ENCODE measurements at places on chromosomes 4 and X.

DNA sequence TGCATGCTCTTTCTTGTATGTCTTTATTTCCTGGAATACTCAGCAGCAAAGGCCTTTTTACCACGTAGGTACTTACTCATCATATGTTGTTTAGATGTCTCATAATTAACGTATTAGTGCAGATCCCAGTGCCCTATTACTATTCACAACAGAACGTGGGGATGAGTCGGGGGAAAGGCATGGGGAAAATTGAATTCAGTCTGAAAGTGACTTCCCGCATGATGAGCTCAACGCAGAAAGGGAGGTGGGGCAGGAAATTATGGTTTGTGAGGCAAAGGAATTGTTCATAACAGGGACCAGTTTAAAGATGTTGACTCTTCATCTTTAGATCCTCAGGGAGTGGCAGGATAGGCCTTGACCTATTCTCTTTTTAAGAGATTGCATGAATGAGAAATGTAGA is 2.0 kb upstream of the TMPRSS11D start:
- DNase-seq, result no peak

DNA sequence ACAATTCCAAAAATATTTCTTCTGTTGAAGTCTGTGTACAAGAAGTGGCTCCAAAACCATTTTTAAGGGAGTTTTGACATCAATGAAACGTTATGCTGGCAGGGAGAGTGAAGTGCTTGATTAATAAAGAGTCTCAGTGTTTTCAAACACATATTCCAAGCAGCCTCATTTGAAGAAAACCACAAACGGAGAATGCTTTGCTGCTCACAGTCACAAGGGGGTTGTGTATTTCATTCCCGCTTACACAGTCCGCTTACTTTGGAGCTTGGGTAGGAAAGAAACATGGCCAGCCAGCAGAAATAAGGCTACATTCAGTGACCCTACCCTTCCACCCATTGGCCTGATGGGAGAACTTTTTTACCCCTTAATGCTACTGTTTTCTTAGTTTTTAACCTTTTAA is 586.2 kb downstream of the RAB28 start:
- no peak for DNase-seq

- DNase-seq, result no peak
These were observed 284.1 kb downstream of the CHIC1 start for GRCh38 chrX:73847100-73847499.

GRCh38 chr4:23822181-23822580 is 67.7 kb downstream of the PPARGC1A start:
- DNase-seq, result no peak

GRCh38 chr4:168570466-168570865 is 73.6 kb downstream of the PALLD start:
- no peak for DNase-seq

- no peak for DNase-seq
These were observed 173.1 kb upstream of the KLF3 start for GRCh38 chr4:38490753-38491446.

DNA sequence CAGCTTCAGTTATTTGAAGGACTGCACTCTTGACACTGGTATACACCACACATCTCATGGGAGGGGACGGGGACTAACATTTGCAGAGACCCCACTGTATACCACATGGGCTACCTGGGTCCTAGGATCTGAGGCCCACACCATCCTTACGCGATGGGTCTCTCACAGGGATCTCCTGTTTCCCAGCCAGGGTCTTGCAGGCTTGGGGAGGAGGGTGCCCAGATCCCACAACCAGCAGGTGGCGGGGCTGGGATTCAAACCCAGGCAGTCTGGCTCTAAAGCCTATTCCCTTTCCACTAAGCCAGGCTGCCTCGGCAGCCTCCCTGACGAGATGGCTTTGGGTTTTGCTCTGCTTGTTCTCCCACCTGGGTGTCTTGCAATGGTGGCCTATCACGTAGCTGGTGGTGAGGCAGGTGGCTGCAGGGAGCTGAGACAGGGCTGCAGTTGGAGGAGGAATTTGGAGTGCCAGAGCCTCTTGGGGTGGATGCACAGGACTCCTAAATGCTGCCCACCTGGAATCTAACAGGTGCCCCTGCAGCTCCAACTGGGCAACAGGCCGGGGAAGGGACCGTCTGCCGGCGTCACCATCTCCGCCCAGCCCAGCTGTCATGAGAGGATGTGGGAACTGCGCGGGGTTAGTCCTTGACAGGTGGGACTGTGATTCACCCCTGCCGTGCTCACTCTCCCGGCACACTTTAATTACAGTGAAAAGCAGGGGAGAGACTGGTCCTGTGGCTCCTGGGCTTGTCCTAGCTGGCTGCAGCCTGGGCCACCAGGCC is 110.7 kb downstream of the PSAPL1 start:
- DNase-seq, result no peak

- DNase-seq, result no peak
These were observed 9.2 kb upstream of the RNF150 start for GRCh38 chr4:141142423-141142822.

DNA sequence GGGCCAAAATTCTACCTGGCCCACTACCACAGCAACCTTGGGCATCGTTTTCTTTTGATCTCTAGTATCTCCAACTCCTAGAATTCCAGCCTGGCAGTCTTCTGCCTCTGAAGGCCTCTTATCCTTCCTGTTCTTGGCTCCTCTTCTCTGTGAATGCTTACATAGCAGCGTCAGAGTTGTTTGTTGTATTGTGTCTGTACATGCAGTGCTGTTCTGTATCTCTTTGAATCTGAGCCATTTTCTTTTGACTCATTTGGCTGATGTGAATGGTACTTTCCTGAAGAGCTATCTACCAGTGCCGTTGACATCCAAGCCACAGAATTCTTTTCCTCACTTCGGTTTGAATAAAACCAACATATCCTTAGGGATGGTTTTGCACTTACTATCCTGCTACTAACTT is 79.2 kb downstream of the TMEM164 start:
- DNase-seq, result no peak

GRCh38 chr4:181085557-181085956 is 1157.6 kb upstream of the TENM3 start:
- DNase-seq, result no peak

GRCh38 chr4:136329042-136329662 is 1203.1 kb downstream of the PCDH18 start:
- no peak for DNase-seq

DNA sequence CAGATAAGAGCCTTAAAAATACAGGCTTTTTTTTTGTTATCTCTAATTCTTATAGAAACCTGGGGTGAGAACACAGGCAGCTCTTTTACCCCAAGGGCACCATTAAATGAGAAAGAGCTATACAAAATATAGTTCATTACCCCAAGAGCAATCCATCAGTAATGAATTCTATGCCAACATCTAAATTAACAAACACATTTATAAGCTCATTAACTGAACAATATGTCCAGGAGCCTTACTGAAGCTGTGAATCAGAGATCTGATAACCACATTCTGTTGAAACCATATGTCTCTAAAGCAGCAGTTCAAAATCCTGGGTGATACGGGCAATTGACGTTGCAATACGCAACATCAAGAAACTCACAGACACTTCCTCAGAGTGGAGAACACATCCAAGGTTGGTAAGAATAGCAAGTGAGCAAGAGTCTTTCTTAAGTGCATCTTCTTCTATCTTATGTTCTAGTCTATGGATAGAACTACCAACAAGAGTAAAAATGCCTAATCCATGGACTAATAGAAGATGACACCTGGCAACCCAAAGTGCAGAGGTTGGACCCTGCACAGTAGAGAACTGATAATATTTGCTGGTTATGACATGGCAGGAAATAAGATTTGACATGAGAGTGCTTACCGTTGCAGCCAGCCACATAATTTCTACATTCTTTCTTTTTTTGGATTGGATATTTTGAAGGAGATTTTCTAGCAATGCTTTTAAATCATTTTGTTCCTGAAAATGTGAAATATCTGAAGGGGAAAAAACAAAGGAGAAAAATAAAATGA is 449.3 kb downstream of the IL15 start:
- DNase-seq, result no peak

DNA sequence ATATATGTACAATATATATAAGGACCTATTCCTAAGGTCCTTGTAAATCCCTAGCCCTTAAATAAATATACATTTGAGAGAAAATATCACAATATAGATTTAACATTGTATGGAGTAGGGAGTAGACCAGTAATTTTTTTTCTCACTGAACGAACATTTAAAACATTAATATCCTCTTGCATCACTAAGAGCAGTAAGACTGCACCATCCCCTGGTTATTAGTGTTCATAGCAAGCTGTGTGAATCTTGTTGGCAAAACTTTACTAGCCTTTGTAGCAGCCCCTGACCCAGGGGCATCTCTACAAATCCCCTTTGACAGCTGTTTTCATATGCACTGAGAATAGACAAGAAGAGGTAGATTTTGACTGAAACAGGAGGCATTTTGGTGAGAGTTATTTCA is 146.5 kb downstream of the IL1RAPL2 start:
- DNase-seq, result no peak

DNA sequence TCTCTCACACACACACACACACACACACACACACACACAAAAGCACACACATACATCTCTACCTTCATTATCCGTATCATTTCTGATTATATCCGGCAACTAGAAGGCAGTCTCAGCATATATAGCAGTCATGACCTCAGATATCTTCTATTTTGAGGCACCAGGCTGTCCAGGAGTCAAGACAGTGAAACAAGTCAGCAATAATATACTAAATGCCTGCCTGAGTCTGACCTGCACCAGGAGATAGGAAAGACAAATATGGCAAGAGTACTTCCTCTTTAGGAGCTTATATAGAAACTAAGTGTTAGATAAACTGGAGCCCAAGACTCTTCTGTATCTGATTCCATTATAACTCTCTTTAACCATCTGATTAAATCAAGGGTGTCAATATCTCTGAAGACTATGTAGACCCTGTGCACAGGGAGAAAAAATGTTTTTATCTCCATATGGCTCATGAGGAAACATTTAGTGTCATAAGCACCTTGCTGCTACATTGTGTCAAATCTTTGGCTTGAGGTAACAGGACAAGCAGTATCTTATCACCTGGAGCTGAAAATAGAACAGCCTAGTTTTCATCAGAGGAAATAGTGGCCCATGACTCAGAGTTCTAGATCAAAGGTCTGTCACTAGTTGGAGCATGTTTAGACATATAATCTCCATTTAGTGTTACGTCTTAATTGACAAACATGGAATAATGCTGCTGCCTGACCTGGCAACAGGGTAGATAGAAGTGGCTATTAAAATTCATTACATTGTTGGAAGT is 27.0 kb upstream of the FAM47B start:
- no peak for DNase-seq

- no peak for DNase-seq
These were observed 92.4 kb downstream of the FHDC1 start for GRCh38 chr4:153028535-153028934.

DNA sequence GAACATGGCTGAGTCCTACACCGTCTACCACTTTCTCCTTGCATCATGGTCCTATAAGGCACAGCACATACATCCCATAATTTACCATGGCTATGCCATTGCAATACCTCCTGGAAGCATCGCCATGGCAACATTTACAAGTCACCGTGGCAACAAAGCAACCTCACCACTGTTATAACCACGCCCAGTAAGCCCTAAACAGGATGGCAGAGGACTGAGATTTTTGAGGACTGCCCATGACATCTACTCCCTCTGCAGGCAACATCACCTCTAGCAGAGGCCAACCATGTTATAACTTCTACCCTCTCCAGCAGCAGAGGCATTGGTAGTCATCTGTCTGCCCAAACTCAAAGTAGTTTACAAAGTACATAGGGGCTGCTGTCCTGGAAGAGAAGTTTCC is 29.7 kb downstream of the BCOR start:
- DNase-seq, result no peak

DNA sequence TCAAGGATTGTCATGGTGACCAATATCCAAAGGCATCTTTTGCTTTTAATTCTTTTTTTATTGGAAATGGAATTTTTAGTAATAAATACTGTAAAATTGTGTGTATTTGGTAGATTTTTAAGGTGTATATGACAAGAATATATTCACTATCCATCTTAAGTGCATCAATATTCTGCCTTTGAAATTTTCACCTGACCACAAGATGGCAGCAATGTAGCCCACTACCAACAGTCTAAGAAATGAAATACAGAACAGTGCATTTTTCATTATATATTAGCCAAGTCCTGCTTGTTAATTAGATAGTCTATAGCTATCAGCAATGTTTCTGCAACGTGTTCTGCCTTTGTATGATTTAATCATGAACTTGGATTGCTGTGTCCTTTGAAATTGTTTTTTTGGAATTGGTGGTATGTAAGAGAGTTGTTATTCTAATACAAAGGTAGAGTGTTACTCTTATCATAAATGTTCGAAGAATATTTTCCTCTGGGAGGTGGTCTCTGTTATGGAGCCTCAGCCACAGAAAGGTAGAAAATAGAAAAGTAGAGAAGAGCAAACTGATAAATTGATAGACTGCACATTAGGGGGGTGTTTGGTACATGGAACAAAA is 38.2 kb downstream of the HPGDS start:
- DNase-seq, result no peak

- DNase-seq, result no peak
These were observed 75.2 kb downstream of the INTS12 start for GRCh38 chr4:105633241-105633640.

GRCh38 chr4:173088144-173088543 is 80.5 kb upstream of the GALNT7 start:
- DNase-seq, result no peak

DNA sequence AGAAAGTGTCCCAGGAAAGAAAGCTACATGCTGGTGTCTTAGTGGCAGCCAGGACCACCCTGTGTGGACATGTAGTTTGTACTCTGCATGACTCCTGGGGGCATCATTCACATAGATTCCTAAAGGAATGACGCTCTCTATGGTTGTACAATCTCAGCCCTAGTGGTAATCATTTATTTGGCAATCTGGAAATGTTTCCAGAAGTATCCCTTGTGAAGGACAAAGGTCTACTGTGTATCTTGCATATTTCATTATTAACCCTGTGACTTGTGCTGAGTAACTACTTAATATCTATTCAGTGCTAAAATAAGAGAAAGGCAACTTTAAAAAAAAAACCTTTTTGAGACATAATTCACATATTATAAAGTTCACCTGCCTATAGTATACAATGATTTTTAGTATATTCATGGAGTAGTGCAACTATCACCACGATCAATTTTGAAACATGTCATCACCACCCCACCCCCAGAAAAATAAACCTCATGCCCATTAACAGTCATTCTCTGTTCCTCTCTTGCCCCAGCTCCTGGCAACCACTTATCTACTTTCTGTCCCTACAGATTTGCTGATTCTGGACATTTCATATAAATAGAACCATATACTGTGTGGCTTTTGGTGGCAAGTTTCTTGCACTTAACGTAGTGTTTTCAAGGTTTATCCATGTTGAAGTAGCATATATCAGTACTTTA is 51.7 kb downstream of the SHROOM3 start:
- no peak for DNase-seq

Measured in vagina (tissue), 2 donors.